Heart right ventricle (tissue), 16 donors: ENCODE measurements at places on chromosomes 1 and 21.

DNA sequence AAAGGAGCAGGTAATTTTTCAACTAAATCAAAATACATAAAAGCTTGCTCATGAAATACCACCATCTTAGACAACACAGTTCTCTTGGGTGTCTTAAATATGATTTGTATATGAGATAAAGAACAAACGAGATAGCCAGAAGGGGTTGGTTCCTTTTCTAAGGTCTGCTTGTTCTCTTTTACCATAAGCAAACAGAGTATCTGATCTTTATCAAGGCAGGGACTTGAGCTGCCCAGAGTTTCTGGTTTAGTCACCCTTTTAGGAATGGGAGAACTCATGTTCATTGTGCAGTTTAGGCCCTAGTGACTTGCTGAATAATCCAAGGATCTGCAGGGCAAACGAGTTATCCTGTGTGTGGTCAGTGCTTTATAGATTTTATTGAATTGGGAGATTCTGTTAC is 3.0 kb upstream of the SUCO start:
- DNase-seq: no peak

DNA sequence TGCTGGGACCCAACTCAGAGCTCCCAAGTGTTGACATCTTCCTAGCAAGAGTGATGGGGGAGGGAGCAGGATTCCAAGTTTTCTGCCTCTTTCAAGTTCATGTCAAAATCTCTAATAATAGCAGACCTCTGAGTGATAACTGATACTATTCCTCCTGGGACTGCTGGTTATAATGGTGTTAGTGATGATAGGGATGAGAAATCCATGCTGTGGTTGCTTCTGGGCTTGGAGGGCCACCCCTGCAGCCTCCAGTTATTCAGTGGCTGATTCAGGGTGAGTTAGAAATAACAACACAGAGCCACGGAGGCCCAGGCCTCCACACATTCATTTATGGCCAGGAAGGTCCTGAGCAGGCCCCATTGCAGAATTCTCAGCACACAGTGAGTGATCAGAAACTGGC is 40.6 kb upstream of the ARTN start:
- no peak for DNase-seq

GRCh38 chr1:236561976-236562375 is 38.2 kb downstream of the LGALS8 start:
- no peak for DNase-seq

- DNase-seq: peak; percentile 44
Measured at GRCh38 chr1:231039161-231040018, 664 bp downstream of the FAM89A start.
